ENCODE measurements at places on chromosomes 1 and 21.

DNA sequence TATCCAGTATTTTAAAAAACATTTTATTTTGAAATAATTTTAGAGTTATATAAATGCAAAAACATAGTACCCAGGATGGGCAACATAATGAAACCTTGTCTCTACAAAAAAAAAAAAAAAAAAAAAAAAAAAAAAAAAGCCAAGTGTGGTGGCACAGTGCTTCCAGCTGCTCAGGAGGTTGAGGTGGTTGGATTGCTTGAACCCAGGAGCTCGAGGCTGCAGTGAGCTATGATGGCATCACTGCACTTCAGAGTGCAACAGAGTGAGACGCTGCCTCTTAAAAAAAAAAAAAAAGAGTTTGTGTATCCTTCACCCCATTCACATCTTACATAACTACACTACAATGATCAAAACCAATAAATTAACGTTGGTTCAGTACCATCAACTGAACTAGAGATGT is 115.6 kb upstream of the KIF26B start:
- DNase-seq, result no peak

DNA sequence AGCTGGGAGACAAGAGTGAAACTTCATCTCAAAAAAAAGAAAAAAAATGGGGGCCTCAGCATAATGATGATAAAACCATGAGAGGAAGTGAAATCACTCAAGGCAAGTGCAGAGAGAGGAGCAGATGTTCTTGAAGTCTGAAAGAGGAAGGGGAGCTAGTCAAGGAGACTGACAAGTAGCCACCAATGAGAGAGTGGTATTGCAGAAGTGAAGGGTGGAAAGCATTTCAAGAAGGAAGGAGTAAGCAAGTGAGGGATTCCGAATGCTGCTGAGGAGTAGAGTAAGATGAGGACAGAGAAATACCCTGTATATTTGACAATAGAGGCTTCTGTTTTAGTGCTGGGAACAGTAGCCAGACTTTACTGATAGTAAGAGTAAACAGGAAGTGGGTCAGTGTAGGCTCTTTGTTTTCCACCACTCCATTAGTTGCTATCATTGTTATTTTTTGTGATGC is 2.9 kb downstream of the TATDN3 start:
- DNase-seq, result no peak

DNA sequence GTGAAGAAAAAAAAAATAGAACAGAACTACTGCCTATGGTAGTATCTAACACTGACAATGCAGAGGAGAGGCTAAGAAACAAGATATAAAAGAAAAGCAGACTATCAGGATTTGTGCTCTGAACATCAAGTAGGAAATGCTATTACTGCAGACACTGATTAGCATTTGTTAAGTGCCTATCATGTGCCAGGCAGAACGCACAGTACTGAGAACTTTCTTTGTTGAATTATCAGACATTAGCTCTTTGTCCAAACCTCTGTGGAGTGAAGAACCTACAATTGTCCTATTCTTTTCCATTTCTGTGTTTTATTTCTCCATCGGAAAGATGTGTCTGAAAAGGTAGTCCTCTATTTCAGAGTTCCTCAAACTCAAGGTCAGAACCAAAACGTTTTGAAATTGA is 30.5 kb upstream of the DISP1 start:
- DNase-seq, result no peak

- DNase-seq, result no peak
These were observed 50.7 kb upstream of the VTCN1 start for GRCh38 chr1:117261424-117261785.

DNA sequence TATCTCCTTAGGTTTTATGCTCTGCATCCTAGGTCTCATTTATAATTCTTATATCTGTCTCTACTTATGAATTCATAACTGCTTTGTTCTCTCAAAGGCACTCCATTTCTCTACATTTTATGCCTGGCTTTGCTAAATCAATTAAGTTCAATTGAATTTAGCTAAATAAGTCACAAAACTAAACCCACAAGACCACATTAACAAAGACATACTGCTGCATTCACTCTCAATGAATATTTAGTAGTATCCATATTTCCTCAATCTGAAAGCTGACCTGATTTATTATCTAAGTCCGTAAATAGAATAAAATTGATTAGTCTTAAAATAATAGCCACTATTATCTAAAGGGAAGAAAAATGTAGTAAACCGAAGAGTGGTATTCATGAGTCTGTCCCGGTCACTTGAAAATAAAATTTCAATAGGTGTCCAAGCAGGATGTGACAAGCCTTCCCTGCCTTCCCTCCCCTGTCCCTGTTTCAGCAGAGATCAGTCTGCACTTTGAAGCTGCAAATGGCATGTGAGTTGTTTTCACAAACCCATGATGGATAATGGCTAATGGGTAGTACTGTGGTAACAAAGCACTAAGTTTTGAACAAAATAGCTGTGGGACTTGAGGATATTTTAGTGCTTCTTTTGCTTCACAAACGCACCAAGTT is 295.0 kb upstream of the NCAM2 start:
- no peak for DNase-seq

- DNase-seq, result no peak
These were observed 16.2 kb downstream of the BTBD8 start for GRCh38 chr1:92096317-92096716.

- no peak for DNase-seq
These were observed 8.5 kb downstream of the ERRFI1 start for GRCh38 chr1:8017495-8018197.

DNA sequence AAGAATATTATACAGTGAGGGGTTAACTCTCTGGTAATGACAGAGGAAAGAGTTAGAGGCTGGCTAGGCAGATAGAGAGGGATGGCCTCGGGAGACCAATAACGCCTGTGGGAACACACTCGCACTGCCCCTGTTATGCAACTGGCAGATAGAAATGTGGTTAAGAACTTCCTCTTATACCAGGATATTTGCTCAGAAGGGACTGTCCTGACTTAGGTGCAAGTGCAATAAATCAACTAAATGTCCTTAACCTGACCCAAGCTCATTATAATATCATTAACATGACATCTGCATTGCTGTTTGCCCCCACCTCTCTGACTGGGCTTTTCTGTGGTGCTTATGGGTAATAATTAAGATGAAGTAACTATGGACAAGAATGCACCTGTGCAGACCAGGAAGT is 1518.0 kb downstream of the NCAM2 start:
- no peak for DNase-seq

DNA sequence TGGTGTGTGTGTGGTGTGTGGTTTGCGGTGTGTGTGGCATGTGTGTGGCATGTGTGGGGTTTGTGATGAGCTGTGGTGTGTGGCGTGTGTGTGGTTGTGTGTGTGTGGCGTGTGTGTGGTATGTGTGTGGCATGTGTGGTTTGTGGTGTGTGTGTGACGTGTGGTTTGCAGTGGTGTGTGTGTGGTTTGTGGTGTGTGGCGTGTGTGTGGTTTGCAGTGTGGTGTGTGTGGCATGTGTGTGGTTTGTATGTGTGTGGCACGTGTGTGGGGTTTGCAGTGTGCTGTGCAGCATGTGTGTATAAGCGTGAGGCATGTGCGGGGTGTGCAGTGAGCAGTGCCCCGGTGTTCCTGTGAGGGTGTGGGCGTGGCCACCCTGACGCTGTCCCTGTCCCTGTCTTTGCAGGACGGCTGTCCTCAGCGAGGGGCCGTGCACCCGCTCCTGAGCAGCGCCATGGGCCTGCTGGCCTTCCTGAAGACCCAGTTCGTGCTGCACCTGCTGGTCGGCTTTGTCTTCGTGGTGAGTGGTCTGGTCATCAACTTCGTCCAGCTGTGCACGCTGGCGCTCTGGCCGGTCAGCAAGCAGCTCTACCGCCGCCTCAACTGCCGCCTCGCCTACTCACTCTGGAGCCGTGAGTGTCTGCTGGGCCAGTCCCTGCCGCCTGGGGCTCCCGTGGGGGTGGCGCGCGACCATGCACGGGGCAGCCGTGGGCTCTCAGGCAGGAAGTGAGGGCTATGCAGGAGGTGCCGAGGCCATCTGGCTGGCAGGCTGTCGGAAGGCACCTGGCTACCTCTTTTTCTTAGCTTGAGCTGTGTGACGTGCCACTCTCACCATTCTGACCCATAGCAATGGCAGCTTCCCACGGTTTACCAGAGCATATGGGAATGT is 52.6 kb upstream of the TRAPPC10 start:
- no peak for DNase-seq

- no peak for DNase-seq
These were observed 20.9 kb upstream of the LRP8 start for GRCh38 chr1:53348486-53349368.

- no peak for DNase-seq
These were observed 1.7 kb downstream of the TFAP2E start for GRCh38 chr1:35574655-35575415.

- DNase-seq, result no peak
These were observed 31.0 kb downstream of the IL12RB2 start for GRCh38 chr1:67338642-67339041.

- peak; percentile 19 for DNase-seq
These were observed 128.4 kb downstream of the S1PR1 start for GRCh38 chr1:101365186-101365585.

- DNase-seq, result no peak
These were observed 2.5 kb upstream of the GBP4 start for GRCh38 chr1:89201106-89201794.

GRCh38 chr1:76832521-76832920 is 34.8 kb upstream of the ST6GALNAC5 start:
- DNase-seq, result no peak

DNA sequence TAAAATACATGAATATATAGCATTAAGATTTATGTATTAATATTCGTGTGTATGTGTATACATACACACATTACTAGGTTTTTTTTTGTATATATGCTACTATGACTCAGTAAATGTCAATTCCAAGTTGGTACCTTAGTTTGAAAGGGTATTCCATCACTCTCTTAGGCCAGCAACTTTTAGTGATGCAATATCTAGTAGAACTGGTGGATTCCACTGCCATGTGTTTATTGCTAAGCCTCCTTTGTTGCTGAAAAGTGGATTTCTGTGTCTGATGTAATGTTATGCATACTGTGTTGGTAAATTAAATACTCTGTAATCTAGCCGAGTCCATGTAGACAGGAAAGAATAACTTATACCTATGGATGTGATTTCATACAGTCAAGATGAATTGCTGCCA is 16.9 kb upstream of the COL11A1 start:
- DNase-seq, result no peak

DNA sequence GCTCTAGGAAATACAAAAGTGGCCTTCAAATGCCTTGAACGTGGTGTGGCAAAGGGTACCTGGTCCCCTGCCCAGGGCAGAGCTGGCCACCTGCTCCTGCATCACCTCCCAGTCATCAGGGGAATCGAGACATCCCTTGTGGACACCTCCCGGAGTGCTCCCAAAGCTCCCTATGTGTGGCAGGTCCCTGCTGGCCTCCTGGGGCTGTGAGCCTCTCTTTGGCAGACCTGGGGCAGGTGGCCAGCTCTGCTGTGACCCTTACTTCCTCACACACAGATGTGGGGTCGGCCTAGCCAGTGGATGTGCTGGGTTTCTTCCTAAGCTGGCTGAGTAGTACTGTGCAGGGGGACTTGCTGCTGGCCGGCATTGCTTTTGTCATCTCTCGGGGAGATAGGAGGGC is 86.5 kb downstream of the ITPKB start:
- no peak for DNase-seq

GRCh38 chr1:244085891-244086290 is 34.8 kb downstream of the ZBTB18 start:
- DNase-seq, result no peak

DNA sequence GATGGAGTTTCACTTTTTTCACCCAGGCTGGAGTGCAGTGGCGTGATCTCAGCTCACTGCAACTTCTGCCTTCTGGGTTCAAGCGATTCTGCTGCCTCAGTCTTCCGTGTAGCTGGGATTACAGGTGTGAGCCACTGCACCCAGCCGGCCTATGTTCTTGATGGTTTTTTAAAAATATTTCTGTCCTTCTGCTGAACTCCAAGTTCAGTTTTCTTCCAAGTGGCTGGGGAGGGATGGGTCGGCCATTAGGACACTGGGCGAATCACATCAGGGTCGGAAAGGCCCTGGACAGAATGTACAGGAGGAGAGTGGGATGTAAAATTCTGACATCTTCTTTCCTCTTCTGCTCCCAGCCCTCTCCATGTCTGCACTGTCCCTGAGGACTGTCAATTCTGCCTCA is 289.6 kb downstream of the PTPRU start:
- DNase-seq, result no peak

DNA sequence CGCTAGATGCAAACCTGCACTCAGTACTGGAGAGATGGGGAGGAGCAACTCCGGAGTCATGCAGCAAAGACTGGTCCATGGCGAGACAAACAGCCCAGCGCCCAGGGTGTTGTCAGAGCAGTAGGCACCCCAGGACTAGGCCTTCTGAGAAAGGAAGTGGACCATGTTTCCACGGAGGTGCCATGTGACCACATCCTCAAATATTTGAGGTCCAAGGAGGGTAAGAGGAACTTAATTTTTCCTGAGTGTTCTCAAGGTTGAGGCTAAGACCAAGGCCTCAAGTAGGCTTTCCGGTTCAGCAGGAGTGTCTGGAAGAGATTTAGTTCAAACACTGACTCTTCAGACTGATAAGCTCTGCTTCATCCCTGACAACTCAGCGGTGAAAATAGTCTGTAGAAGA is 186.2 kb downstream of the RHOU start:
- no peak for DNase-seq

GRCh38 chr1:42137766-42138165 is 15.4 kb upstream of the GUCA2B start:
- peak; percentile 4 for DNase-seq

- no peak for DNase-seq
These were observed 52.5 kb upstream of the ID3 start for GRCh38 chr1:23611601-23612327.

- no peak for DNase-seq
These were observed 55.3 kb upstream of the DSCAM start for GRCh38 chr21:40902299-40902698.

DNA sequence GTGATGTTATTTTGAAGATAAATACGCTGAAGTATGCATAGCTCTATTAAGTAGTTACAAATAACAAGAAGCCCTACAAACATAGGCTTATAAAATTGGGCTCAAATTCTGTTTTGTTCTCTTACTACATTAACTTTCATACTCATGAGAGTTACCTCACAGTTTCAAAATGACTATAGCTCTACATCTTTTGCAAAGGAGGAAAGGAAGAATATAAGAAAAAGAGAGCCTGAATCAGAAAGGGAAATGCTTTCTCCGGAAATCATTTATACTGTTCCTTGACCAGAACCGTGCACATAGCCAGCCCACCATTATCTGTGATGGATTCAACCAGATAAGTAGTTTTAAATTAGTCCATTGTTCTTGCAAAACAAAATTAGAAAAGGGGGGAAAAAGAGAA is 1252.1 kb downstream of the NCAM2 start:
- DNase-seq, result no peak

DNA sequence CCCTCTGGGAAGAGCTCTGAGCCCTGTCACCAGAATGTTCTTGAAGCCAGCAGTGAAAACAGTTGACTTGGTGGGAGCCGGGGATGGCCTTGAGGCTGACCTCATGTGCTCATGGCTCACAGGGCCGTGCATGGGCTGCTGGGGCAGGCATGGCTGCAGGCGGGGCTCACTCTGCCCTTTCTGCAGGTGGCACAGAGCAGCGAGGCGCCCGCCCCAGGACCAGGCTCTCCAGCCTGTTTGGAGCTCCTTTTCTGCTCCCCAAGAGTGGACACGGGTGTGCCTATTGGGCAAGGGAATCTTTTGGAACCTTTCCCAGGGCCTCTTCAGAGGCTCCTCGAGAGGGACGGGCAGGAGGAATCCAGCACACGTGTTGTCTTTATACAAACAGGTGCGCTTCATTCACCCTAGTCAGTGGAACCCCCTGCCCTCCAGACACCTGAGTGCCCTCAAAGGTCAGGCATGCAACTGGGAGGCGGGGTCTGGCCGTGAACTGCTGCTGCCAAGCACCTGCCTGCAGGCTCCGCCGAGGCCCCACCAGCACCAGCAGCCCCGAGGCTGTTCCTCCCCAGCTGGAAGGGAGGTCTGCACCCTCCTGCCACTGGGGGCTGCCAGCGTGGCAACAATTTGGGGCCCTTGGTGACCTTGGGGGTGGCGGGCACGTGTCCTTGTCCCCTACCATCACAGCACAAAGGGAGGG is 2.6 kb upstream of the TTC34 start:
- no peak for DNase-seq
